WTC11 (cell line): ENCODE measurements at places on chromosomes 4 and X.

GRCh38 chr4:26127851-26128337 lies 192.9 kb upstream of the RBPJ start:
- no peaks in the 10 kb centered on the region for H3K36me3 ChIP-seq
- no peak for DNase-seq
- no peaks in the 10 kb centered on the region for H3K4me1 ChIP-seq
- H3K4me3 ChIP-seq: no peak overlapping the region
- no peaks in the 10 kb centered on the region; the same call in 1 of the 2 replicates for H3K27me3 ChIP-seq

GRCh38 chr4:108210989-108211835 lies 42.5 kb upstream of the LEF1 start:
- H3K4me3 ChIP-seq: no peak overlapping the region
- H3K27ac ChIP-seq: no peak overlapping the region
- peaks cover 3% of the 10 kb centered on the region; the same call in 1 of the 2 replicates for H3K27me3 ChIP-seq
- no peaks in the 10 kb centered on the region for H3K36me3 ChIP-seq
- no peak for DNase-seq

DNA sequence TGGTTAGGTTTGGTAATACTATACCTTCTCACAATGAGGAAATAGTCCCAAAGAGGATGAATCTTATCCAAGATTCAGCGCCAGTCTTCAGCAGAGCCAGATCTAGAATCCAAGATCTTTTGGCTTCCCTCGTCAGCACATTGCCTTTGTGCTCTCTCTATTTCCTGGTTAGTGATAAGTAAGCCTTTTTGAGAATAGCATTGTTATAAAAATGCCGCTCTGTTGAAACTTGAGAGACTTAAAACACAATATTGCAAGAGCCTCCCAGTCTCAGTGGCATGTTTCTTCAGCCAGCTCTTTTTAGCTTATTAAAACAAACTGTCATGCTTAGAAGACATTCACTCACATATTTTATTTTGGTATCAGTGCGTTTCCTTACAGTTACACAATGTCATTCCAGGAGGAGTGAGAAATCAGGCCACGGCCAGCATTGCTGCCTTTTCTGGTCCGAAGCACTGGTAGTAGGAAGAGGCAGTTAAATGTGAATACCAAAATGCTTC lies 141.4 kb downstream of the KLHL8 start:
- H3K27ac ChIP-seq: peak overlapping the region; percentile 55; the same call in 1 of the 2 replicates
- H3K4me1 ChIP-seq: peaks cover 44% of the 10 kb centered on the region
- no peaks in the 10 kb centered on the region for H3K27me3 ChIP-seq
- no peak for DNase-seq

DNA sequence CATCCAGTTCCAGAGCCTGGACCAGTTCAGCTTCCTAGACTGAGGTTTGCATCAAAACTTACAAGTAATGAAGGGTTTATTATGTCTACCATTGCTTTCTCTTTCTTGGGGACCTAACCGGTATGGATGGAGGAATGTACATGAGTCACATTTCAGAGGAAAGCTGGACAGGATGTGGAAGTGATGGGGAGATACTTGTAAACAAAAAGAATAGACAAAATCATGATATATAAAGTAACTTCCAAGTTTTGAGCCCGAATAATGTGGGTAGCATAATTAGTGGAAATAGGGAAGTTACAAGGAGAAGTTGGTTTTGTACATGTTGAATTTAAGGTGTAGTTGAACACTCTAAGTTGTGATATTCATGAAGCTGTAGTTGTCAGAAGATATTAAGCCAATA lies 15.0 kb downstream of the FNIP2 start:
- no peaks in the 10 kb centered on the region for H3K36me3 ChIP-seq
- no peak overlapping the region for H3K4me3 ChIP-seq
- H3K27ac ChIP-seq: peak overlapping the region; percentile 31; the same call in 1 of the 2 replicates
- no peaks in the 10 kb centered on the region for H3K27me3 ChIP-seq
- DNase-seq: no peak
- H3K4me1 ChIP-seq: peaks cover 36% of the 10 kb centered on the region

DNA sequence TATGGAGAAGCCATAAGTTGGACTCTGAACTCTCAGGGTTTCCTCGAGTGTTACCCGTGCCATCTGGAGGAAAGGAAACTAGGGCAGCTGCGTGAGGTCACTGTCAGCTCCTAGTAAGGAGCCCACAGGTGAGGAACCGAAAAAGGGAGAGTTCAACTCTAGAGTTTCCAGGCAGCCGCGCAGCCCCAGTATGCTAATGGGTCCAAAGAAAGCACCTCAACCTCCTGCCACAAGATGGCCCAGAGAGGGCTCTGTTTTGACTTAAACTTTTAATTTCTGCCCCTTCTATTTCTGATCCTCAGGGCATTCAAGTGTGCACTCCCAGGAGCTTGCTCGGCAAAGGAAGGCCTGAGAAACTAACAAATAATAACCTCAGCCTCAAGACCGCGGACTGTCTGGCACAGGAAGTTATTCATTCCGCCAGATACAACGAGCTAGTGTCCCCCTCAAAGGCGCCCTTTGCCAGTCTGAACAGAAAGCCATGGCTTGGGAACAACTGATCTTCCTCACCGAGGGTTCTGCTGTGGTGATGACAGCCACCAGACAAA lies 13.9 kb downstream of the SCARB2 start:
- DNase-seq: peak; percentile 40
- H3K4me1 ChIP-seq: peaks cover 23% of the 10 kb centered on the region
- H3K36me3 ChIP-seq: peaks cover 4% of the 10 kb centered on the region
- H3K27me3 ChIP-seq: no peaks in the 10 kb centered on the region

GRCh38 chrX:25600776-25601175 lies 537.4 kb upstream of the MAGEB18 start:
- no peak for DNase-seq
- H3K36me3 ChIP-seq: no peaks in the 10 kb centered on the region
- H3K4me1 ChIP-seq: peaks cover 8% of the 10 kb centered on the region
- no peak overlapping the region for H3K4me3 ChIP-seq
- no peaks in the 10 kb centered on the region for H3K27me3 ChIP-seq

DNA sequence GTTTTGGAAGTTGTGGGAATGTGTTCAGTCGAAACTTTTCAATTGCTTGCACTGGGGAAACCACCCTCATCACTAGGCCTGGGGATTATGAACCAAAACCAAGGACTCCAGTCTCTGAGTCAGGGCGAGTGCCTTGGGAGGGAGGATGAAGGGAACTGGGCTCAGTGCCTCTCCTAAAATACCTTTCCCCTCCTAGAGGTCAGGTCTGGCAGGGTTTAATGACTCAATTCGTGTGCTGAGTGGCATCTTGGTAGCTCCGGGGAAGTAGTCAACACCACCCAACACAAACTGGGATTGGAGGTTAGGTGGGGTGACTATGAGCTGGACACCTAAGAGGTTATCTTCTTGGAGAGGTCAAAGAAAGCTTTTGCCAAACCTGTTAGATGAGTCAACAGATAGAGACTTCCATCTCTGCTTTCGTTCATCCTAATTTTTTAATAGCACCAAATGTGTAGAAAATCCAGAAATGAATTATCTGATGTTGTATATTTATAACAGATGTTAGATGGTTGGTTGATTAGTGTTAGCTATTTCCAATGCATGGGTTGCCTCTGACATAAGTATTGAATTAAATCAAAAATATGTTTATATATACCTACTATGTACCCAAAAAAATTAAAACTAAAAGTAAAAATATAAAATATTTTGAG lies 202.8 kb downstream of the SHROOM3 start:
- H3K4me1 ChIP-seq: peaks cover 50% of the 10 kb centered on the region
- H3K36me3 ChIP-seq: 0 out of 2 replicates have a peak, but pooled peaks cover 3% of the 10 kb centered on the region
- H3K27ac ChIP-seq: no peak overlapping the region
- no peak for DNase-seq

DNA sequence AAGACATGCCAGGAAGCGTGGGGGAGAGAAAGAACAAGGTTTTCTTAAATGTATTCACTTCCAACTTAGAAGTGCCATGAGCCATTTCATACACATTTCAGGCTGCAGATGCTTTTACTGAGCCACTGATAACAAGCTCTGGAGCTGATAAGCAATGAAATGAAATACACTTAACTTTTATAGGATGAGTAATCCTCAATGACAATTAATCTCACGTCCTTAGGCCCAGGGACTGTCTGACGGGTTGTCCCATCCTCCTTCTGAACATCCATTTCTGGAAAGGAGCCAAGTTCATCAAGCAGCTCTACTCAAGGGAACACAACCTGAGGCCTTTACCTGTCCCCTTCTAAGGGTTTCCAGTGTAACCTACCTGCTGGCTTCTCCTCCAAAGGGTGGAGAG lies 121.2 kb downstream of the PARM1 start:
- 0 out of 2 replicates have a peak, but pooled peaks cover 3% of the 10 kb centered on the region for H3K4me1 ChIP-seq
- no peak overlapping the region for H3K4me3 ChIP-seq
- no peaks in the 10 kb centered on the region for H3K27me3 ChIP-seq
- H3K36me3 ChIP-seq: no peaks in the 10 kb centered on the region
- DNase-seq: no peak

GRCh38 chr4:3780347-3781171 lies 14.4 kb downstream of the ADRA2C start:
- no peak overlapping the region for H3K4me3 ChIP-seq
- H3K27me3 ChIP-seq: no peaks in the 10 kb centered on the region
- H3K27ac ChIP-seq: no peak overlapping the region
- no peak for DNase-seq
- H3K36me3 ChIP-seq: no peaks in the 10 kb centered on the region

- H3K36me3 ChIP-seq: no peaks in the 10 kb centered on the region
- no peak for DNase-seq
- no peak overlapping the region for H3K4me3 ChIP-seq
- H3K27me3 ChIP-seq: peaks cover 41% of the 10 kb centered on the region
- H3K27ac ChIP-seq: no peak overlapping the region
- peaks cover 14% of the 10 kb centered on the region for H3K4me1 ChIP-seq
Observed at GRCh38 chrX:140434347-140434746, 70.5 kb downstream of the SOX3 start.

- no peak for DNase-seq
- peaks cover 64% of the 10 kb centered on the region for H3K4me1 ChIP-seq
- no peaks in the 10 kb centered on the region for H3K27me3 ChIP-seq
- no peak overlapping the region for H3K27ac ChIP-seq
- no peak overlapping the region for H3K4me3 ChIP-seq
- H3K36me3 ChIP-seq: no peaks in the 10 kb centered on the region
Observed at GRCh38 chr4:16608123-16608522, 290.3 kb downstream of the LDB2 start.

GRCh38 chr4:146273204-146273901 lies 59.0 kb downstream of the REELD1 start:
- H3K27ac ChIP-seq: no peak overlapping the region
- H3K4me3 ChIP-seq: no peak overlapping the region
- no peaks in the 10 kb centered on the region for H3K36me3 ChIP-seq
- no peaks in the 10 kb centered on the region for H3K4me1 ChIP-seq

GRCh38 chrX:17605676-17606075 lies 131.6 kb upstream of the SCML1 start:
- H3K27me3 ChIP-seq: peaks cover 38% of the 10 kb centered on the region
- H3K4me1 ChIP-seq: peaks cover 22% of the 10 kb centered on the region
- no peak overlapping the region for H3K27ac ChIP-seq
- no peaks in the 10 kb centered on the region for H3K36me3 ChIP-seq
- DNase-seq: no peak

GRCh38 chrX:18272222-18272621 lies 51.5 kb upstream of the BEND2 start:
- no peaks in the 10 kb centered on the region for H3K27me3 ChIP-seq
- no peak overlapping the region for H3K27ac ChIP-seq
- H3K36me3 ChIP-seq: peaks cover 18% of the 10 kb centered on the region
- H3K4me1 ChIP-seq: peaks cover 10% of the 10 kb centered on the region
- no peak overlapping the region for H3K4me3 ChIP-seq

DNA sequence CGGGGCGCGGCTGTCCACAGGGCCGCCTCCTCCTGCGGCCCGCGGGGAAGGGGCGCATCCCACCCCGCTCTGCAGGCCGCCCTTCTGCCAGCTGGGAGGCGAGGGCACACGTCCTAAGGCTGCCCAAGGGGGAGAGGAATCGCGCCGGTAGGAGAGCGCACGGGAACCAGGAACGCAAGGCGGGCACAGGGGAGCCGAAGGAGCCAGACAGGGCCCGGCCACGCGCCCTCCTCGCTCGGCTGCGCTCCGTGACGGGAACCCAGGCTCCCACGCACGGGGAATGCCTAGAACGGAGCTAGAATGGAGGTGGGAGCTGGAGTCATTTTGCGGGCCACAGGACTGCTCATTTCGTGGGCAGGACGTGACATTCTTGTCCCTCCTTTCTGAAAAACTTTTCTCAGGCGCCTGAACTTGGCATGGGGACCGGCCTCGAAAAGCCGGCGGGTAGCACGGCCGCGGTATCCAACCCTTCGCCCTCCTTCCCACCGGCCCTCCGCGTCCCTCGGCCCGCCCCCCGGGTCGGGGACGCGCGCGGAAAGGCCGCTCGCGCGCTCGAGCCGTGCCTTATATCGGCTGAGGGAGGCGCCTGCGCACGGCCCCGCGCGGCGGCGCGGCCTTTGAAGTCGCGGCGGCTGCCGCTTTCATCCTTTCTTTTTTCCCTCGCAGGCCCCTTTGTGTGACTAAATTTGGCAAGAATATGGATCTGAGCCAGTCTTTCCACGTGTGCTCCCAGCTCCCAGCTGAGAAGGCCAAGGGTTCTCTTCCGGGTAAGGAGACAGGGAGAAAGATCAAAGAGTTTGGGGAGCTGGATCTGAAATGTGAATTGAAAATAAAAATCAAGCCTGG lies 4.2 kb upstream of the LEF1 start:
- peaks cover 37% of the 10 kb centered on the region for H3K4me1 ChIP-seq
- H3K4me3 ChIP-seq: peak overlapping the region; percentile 66
- H3K36me3 ChIP-seq: no peaks in the 10 kb centered on the region
- peaks cover 100% of the 10 kb centered on the region for H3K27me3 ChIP-seq

GRCh38 chrX:65608026-65608425 lies 59.4 kb upstream of the MSN start:
- no peaks in the 10 kb centered on the region for H3K4me1 ChIP-seq
- no peak overlapping the region for H3K27ac ChIP-seq
- no peak overlapping the region for H3K4me3 ChIP-seq
- DNase-seq: no peak
- H3K27me3 ChIP-seq: peaks cover 4% of the 10 kb centered on the region

- no peaks in the 10 kb centered on the region for H3K4me1 ChIP-seq
- no peak for DNase-seq
- H3K4me3 ChIP-seq: no peak overlapping the region
- no peaks in the 10 kb centered on the region; the same call in 1 of the 2 replicates for H3K27me3 ChIP-seq
- H3K27ac ChIP-seq: no peak overlapping the region
- H3K36me3 ChIP-seq: no peaks in the 10 kb centered on the region
Observed at GRCh38 chr4:13888112-13888511, 260.6 kb upstream of the BOD1L1 start.

GRCh38 chrX:79604364-79604763 lies 237.2 kb upstream of the ITM2A start:
- no peaks in the 10 kb centered on the region for H3K36me3 ChIP-seq
- no peak overlapping the region for H3K27ac ChIP-seq
- H3K4me3 ChIP-seq: no peak overlapping the region
- no peaks in the 10 kb centered on the region for H3K4me1 ChIP-seq
- no peak for DNase-seq
